ENCODE measurements at places on chromosomes 12 and 14.

- DNase-seq: no peak
Observed at GRCh38 chr12:22738945-22739344, 114.0 kb downstream of the ETNK1 start.

- DNase-seq: no peak
Observed at GRCh38 chr12:59858508-59859170, 262.8 kb downstream of the SLC16A7 start.

- no peak for DNase-seq
Observed at GRCh38 chr12:50621399-50622300, 116.9 kb downstream of the DIP2B start.

- no peak for DNase-seq
Observed at GRCh38 chr12:69497308-69498026, 27.3 kb downstream of the FRS2 start.

- DNase-seq: no peak
Observed at GRCh38 chr14:30990770-30991169, 34.7 kb upstream of the AP4S1 start.

- no peak for DNase-seq
Observed at GRCh38 chr12:7031306-7031705, 13.0 kb upstream of the LPCAT3 start.

GRCh38 chr12:111340231-111340630, 28.7 kb downstream of the PHETA1 start:
- no peak for DNase-seq

DNA sequence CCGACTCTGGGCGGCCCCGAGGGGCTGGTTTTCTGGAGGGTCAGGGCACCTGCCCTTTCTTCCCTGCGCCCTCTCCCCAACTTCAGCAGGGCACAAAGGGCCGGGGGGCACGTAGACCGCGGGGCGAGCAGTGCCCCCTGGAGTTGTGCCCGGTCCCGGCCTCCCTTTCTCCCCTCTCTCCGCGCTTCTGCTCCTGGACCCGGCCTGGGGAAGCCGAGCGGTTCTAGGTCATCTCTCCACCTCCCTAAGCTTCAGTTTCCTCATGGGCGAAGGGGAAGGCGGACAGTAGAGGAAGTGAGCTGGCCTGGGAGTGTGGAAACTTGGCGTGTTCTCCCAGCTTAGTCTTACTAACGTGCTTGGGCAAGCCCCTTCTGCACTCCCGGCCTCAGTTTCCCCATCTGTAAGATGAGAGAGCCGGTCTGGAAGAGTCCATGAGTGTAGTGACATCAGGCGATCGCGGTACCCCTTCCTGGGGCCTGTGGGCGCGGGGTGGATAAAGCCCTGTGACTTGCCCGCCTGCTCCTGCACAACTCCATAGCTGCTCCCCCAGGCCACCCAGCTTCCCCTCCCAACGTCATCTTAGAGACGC, 158.6 kb upstream of the PARP11 start:
- DNase-seq: no peak

DNA sequence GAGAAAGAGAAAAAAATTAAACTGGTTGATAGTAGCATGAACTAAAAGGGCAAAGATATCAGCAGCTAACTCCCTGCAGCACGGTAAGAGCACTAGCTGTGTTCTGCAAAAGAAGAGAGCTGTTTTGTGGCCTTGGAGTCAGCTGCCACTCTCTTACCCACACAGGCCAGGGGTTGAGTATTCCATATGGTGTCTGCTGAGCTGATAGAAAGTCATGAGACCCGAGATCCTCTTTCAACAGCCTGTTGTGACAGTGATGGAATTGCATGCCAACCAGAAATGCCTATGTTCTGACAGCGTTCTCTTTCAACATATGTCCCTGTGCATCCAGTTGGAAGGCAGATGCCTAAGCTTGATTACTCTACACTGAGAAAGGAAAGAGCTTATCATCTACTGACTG, 39.9 kb downstream of the TMTC1 start:
- no peak for DNase-seq

DNA sequence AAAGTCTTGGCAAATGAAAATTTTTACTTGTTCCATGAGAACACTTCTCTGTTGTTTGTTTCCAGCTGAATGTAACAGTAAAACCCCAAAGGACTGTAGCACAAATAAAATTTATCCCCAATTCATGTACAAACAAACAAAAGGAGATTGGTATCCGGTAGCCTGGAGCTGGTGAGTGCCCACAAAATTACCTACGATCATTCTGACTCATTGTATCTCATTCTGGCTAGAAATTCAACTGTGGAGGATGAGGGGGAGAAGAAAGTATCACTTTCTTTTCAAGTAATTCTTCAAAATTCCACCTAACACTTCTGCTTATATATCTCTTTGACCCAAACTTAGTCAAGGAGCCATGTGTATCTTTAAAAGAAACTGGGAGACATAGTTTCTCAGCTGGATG, 268.5 kb downstream of the ALG10B start:
- DNase-seq: no peak

GRCh38 chr14:99315197-99315596, 43.2 kb upstream of the BCL11B start:
- DNase-seq: peak; percentile 18

DNA sequence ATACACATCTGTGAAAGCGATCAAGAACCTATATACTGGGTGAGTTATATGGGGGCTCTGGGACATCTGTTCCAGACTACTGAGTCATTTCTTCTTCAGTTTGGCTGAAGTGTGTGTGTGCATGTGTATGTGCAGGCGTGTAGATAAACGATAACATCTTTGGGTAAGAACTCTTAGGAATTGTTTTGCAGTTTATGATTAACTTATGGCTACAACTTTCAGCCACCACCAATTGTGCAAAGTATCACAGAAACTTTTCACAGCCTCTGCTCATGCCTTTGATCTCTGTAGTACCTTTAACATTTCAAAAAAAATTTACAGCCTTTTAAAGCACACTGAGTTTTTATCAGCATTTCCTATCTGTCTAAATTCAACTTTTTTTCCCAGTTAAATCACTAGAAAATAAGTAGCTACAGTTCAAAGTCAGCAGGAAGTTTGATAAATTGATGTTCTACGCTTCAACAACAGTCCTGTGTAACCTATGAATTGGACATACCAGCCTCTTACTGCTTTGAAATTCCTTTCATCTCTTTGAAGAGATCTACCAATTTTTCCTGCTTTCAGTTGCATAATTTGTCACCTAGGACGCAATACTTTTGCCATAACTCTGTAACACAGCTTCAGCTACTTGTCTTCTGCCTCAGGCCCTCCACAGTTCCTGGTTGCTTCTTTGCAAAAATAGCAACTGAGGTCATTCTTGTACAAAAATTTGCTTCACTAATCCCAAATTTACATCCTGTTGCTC, 43.0 kb downstream of the PPM1H start:
- no peak for DNase-seq

DNA sequence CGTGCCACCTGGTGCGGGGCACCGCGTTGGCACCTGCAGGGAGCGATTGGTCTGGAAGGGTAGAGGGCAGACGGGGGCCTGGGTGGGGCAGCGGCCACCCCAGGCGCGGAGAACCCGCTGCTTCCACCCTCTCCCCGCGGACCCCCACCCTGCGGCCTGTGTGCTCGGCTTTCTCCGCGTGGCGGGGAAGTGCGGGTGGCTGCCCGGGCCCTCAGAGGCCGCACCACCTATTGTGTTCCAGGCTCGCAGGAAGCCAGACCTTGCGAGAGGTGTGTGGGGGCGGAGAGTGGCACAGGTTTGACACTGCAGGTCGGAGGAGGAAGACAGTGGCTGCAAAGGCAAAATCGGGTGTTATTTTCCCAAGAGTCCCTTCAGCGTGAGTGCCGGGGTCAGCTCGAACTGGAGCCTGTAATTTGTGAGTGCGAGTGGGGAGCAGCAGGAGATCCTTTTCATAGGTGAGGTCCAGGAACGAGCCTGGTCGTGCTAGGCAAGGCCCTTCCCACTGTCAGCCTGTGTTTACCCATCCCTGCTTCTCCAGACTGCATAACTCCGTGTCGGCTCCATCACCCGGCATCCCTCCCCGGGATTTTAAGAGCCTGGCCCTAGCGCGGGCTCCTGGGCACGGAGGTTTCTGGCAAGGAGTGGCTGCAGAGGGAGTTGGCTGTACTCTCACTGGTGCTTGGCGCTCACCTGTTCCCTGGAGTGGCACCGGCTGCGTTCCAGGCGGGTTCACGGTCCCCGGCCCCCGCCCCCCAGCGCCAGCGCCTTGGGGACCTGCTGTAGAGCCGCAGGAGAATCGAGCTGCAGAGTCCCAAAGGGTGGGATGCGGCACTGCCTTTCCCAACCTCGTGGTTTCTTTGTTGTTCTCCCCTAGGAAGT, 935 bp downstream of the TBC1D30 start:
- DNase-seq: no peak

DNA sequence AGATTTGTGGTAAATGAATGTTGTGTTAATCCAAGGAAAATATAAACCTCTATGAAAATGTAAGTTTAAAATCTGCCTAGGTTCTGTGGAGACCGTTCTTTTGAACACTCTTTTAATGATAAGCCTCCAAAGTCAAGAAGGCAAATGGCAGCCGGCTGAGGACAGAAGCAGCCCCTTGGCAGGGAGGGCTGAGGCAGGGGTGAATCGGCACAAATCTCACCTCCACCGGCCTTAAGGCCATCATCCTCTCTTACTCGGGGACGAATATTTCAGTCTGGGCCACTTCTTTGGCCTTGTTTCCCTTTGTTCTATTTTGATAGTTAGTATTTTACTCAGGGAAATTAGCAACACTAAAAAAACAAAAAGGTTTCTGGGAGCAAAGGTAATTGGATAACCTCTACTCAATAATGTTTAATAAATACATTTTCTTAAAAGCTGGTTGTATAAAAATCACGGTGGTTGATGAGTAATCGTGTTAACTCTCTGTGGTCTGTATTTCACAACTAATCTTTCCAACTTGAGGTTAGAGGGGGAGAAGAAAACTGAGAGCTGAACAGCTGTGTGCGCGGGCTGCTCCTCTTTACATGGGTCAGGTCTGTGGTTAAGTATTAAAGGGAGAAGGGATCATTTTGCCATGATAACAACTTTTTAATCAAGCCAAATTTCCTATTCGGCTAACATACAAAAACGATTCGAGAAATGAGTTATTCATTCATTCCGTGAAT, 18.6 kb downstream of the LGMN start:
- DNase-seq: no peak

DNA sequence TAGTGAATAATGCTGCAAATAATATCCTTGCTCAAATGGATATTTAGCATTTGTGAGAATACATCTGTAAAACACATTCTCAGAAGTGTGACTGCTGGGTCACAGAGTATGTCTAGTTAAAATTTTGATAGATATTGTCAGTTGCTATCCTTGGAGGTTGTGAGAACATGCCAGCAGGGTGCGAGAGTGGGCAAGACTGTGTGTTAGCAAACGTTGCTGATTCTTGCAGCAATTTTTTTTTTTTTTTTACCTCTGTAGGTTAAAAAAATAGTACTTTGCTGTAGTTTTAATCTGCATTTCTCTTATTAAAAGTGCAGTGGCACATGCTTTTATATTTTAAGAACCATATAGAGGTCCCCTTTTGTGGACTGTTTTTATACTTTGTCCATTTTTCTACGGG, 4.5 kb upstream of the NYNRIN start:
- DNase-seq: no peak

GRCh38 chr12:24356240-24356804, 406.9 kb upstream of the SOX5 start:
- no peak for DNase-seq

DNA sequence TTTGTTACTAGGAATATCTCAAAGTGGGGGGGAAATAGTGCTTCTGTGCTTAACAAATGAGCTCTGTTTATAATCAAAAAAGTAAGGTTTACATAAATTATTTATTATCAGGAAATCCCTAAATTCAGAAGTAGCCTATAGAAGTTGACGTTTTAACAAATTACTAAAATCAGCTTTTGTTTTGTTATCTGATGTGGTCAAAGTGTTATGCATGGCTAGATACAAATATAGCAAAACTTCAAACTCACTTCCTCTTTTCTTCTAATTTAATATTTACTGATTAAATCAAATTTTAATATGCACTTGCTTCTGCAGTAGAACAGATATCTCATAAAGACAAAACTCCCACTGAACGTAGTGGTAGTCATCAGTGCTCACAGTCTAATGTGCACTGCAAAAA, 47.5 kb downstream of the GARIN6 start:
- no peak for DNase-seq

DNA sequence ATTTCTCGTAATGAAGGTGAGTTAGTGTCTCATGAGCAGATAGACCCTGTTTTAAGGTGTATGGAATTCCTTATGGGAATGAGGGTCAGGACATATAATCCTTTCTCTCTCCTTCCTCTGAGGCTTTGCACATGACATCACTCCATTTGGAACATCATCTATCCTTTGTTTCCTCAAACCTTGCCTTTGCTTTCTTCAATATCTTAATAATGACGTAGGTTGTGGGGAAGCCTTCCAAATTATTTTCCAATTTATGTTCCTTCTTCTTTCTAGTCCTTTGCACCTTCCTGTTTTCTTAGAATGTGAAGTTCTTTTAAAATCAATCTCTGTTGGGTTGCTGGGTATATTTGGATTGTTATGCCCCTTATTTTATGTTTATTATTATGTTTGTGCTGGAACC, 502.9 kb upstream of the STXBP6 start:
- DNase-seq: no peak

DNA sequence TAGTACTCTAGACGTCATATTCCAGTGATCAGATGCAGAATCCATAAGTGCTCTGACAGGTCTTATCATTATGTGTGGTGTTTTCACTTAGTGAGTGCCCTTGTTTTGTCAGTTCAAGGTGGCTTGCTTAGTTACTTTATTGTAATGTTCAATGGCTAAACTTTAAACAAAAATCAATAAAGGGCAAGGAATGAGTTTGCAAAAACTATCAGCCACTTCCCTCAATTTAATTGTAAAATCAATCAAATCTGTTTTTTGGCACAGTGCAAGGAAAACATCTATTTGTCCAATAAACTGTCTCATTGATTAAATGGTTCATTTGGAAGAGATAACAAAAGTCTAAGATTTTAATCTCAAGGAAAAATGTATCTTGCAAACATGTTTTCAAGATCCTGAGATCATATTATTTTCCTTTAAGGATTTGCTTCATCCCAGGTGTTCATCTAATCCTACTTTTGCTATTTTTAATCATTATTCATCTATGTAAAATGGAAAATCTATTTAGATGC, 59.6 kb upstream of the EEA1 start:
- no peak for DNase-seq

DNA sequence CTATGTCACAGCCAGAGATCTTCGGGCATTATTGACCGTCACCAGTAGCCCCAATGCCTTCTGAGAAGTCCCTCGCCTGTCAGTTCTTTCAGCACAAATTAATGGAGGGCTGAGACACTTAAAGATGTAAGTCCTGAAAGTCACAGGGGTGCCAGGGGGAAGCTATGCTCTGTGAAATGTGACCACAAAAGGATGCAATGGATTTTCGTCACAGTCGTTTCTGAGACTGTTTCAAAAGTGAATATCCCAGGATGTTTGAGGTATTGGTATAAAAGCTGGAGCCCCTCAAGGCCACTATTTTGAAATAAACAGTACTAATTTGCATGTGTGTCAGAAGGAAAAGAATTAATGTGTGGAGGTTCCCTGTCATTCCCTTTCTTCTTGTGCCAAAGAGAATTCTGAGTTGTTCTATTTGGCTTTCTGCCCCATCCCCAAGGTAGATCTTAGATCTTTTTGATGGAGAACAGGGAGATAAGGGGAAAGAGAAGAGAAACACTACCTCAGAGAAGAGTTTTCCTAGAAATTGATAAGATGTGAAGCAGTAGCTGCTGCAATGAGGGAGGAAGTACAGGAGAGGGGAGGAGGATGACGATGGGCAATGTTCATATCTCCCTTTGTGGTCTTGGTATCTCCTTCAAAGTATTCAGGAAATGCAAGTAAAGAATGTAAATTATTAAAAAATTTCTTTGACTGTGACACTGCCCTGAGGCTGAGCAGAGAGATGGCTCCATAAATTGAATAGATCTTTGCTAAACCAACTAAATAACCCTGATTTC, 101.8 kb upstream of the NAP1L1 start:
- no peak for DNase-seq

Data from CD4-positive, alpha-beta T cell treated with Interleukin-4 for 4 hours (primary cell).